NCI-H524 treated with DMSO at 0.1 percent for 48 hours (cell line): ENCODE measurements at places on chromosomes 2 and 18.

DNA sequence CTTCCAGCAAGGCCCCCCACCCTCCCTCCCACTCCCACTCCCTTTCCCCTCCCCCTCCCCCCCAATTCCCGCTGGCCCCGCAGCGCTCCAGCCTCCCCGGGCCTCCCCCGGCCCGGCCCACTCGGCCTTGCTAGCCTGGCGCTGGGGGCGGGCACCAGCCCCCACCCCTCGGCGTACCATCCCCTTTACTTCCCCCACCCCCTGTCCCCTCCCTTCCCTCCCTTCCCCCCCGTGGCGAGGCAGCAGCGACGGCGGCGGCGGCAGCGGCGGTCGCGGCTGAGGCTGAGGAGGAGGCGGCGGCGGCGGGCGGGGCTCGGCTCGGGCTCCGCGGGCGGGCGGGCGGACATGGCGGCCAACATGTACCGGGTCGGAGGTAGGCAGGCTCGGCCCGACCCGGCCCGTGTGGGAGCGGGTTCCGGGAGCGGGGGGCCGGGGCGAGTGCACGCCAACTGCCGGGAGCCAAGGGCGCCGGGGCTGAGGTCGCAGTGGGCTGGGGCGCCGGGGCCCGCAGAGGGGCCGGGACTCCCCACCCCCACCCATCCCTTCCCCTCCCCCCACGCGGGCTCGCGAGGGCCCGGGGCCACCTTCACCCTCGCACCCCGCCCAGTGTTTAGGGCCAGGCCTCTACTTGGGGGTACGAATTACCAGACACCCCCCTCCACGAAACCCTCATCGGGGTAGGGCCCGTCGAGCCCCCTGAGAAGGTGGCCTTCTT is at the start of gene MTA3:
Gene MTA3, plus strand, starts transcription at position 232 of the 715 bp plus-strand sequence. Its CDS starts 114 bp downstream, at position 346.
- no peak for DNase-seq

- no peak for DNase-seq
These were observed 230.4 kb upstream of the AGAP1 start for GRCh38 chr2:235263205-235264120.

DNA sequence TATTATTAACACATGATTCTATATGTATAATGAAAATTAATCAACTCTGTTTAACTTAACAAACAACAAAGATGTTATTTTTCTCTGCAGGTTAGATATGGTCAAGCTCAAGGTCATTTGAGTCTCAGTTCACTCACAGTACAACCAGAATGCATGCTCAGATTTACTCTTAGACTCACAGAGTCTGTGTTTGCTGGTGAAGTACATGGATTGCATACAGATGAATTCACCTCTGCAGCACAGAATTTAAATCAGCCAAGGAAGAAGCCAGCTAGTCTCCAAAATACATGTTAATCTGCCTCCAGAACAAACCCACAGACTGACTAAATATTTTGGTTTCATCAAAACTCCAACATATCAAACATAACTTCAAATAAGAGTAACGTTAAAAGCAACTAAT is 424.5 kb downstream of the RAD51AP2 start:
- DNase-seq = no peak

- DNase-seq = no peak
These were observed 41.2 kb downstream of the GBX2 start for GRCh38 chr2:236127010-236127409.

GRCh38 chr2:74238879-74239278 is 40.5 kb downstream of the MTHFD2 start:
- no peak for DNase-seq

DNA sequence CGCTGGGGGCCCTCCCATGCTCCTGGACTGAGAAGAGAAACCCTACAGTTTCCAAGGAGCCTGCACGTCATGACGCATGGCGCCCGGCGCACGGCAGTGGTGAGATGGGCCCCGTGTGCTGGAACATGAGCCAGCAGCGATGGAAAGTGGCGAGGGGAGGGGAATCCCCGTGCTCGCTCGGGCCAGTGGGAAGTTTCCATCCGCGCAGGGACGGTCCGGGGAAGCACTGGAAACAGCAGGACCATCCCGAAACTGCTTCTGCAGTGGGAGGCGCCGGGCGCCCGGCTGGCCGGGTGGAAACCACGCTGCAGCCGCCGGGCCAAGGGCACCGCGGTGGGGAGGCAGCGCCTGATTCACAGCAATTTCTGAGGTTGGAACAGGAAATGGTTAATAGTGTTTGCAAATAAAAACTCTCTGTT is 4.9 kb upstream of the PDCD1 start:
- DNase-seq = no peak

DNA sequence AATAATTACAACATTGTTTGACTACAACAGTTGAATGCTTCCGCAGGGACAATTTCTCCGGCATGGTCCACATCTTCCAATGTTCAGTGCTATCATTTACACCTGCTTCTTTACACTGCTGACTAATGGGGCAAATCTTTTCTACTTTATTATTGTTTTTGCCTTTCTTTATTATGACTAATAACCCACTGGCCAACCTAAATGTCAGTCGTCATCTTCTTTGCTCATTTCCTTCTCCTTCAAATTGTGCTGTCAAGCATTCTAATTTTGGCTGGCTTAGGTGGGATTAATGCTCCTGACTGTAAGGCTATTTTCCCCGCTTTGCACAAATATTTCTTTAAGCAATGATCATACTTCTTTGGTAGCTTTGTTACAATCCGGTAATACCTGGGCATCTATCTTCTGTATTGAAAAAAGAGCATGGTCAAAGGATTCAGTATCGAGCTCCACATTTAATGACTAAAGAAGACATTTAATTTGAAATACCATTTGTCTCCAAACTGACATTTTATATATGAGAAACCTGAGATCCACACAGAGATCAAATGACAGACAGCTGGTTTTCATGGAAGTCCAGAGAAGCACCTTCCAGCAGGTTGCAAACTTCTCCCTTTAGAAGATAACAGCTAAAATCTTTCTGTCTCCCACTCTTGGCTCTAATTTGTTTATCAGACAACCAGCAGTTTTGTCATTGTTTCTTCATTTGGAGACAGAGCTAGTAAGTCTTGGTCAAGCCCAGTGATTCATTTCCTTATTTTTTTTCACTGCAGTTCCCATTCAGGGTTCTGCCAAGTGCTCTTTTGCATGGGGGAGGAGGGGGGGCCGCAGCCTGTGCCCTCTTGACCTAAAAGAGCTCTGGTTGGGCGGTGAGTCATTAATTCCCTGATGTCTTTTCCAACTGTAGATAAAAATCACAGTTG is 132.9 kb downstream of the SOCS6 start:
- no peak for DNase-seq
